ENCODE measurements at places on chromosomes 6 and 20.
A peak's percentile ranks its signal among the peaks of the same experiment; 100 is the strongest.

DNA sequence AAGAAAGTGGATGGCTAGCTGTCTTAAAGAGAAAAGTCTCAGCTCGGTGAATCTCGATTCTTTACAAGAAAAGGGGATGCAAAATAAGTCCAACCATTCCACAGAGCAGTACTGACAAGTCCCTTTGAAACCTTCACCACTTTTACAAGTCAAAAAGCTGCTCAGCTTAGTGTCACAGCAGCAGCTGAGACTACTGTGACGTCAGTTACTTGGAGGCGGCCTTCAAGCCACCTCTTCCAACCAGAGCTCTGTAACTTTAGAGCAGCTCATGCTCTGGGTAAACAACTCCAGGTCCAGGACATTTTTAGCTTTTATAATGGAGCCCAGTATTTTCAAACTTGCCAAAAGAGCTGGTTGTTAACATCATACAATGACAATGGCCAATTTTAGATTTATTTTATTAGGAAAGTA is at the start of gene KIAA0408:
KIAA0408 (minus strand) TSS at position 159 of the 411 bp plus-strand sequence. CDS start 5,408 bp downstream, outside the sequence.
- DNase-seq: peak; percentile 49

DNA sequence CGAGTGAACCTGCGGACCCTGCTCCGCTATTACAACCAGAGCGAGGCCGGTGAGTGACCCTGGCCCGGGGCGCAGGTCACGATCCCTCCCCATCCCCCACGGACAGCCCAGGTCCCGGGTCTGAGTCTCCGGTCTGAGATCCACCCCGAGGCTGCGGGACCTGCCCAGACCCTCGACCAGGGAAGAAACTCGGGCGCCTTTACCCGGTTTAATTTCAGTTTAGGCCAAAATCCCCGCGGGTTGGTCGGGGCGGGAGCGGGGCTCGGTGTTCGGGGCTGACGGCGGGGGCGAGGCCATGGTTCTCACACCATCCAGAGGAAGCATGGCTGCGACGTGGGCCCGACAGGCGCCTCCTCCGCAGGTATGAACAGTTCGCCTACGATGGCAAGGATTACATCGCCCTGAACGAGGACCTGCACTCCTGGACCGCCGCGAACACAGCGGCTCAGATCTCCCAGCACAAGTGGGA is 46.9 kb upstream of the TRIM26 start:
- DNase-seq: no peak

GRCh38 chr6:121112356-121112755 is 221.9 kb downstream of the TBC1D32 start:
- DNase-seq: no peak

GRCh38 chr20:63487781-63488241 is 11.1 kb downstream of the EEF1A2 start:
- no peak for DNase-seq

DNA sequence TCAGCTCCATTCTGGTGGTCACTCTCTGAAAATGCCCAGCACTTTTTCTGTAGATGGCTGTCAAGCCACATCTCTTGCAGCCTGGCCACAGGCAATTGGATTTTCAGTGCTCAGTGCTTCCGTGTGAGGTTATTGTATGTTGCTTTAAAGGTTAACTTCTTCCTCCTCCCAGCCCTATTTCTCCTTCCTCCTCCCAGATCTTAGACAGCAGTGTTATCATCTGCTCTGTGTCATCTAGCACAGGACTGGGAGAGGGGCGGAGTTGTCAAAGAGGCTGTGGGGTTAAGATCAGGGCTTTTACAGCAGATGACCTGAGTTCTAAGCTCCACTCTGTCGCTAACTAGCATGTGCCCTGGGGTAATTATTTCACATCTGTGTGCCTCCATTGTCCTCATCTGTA is 129.0 kb downstream of the PHACTR3 start:
- DNase-seq: no peak

- DNase-seq: no peak
These were observed 91.2 kb upstream of the TMEM181 start for GRCh38 chr6:158468666-158469065.

- DNase-seq: no peak
These were observed 246.5 kb upstream of the TBX18 start for GRCh38 chr6:85010865-85011264.

- no peak for DNase-seq
These were observed 3.0 kb downstream of the DDO start for GRCh38 chr6:110412360-110412759.

- DNase-seq: peak; percentile 73
These were observed 199.4 kb upstream of the ZNF184 start for GRCh38 chr6:27672113-27672799.

DNA sequence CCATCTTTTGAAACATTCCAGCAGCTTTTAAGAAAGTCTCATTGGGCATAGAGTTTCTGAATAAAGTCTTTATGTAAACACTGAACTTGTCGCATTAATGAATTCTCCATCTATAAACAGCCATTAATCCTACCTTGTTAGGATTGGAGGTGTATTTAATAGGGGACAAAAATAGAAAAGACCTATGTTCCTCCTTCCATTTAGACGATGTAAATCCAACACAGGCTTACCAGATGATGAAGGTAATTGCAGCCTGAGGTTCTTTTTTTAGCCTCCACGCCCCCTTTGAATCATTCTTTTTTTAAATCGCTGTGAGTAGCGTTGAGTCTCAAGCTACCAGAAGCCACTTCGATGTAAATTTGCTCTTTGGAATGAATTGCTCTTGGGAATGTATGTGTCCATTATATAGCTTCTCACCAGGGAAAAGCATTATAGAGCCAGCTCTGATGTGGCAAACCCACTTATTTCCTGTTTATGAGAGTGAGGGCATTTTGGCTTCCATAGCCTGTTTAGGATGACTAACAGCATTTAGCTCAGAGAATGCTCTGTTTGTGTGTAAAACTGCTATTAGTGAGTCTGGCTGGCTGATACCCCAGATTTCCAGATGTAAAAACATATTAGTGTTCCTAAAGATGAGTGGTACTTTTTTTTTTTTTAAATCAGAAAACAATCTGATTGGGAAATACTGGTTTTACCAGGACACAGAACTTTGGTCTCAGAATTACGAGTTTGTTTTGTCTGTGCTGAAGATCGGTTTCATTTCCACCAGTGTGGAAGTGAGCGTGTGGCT is 74.9 kb upstream of the CLDN20 start:
- no peak for DNase-seq

GRCh38 chr20:33744773-33745385 is 13.1 kb downstream of the ZNF341 start:
- no peak for DNase-seq

- no peak for DNase-seq
These were observed 52.1 kb upstream of the DSP start for GRCh38 chr6:7489376-7489775.

DNA sequence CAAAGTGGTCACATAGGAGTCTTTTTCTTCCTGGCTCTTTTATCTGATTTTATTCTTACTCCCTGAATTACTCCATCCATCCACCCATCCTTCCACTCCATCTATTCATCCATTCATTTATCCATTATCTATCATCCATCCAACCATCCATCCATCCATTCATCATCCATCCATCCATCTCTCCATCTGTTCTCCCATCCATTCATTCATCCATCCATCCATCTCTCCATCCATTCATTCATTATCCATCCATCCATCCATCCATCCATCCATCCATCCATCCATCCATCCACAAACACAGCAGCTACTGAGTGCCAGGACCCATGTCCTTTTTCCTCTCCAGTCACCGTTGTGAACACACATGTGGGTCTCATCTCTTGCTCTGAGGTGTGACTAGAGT is 78.5 kb upstream of the NNAT start:
- DNase-seq: no peak

- DNase-seq: no peak
These were observed 10.6 kb downstream of the RBM39 start for GRCh38 chr20:35731469-35731788.

GRCh38 chr20:46196990-46197389 is 78.9 kb downstream of the CD40 start:
- no peak for DNase-seq

GRCh38 chr6:129679758-129680157 is 30.2 kb downstream of the ARHGAP18 start:
- no peak for DNase-seq

- no peak for DNase-seq
These were observed 224.4 kb upstream of the FLRT3 start for GRCh38 chr20:14561741-14562221.

- DNase-seq: no peak
These were observed 98.2 kb downstream of the BCAS1 start for GRCh38 chr20:53972179-53972578.

DNA sequence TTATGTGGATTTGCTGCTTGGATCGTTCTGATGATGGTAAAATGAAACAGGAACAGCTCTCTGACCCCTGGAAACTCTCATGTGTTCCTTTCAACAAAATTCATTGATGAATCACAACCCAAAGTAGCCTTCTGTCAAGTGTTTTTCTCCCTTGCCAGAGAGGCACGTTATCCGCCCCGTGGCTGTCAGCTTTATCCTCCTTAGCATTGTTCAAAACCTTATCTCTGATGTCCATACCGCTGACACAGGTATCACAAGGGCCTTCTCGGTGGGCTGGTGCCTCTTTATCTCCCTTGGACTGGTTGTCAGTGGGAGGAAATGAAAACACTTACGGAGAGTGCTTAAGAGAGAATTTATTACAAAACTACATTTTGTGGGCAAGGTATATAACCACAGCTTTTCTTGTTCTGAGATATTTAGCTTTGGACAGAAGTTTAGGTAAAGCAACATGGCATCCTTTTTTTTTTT is 84.9 kb downstream of the TIAM2 start:
- DNase-seq: no peak

- no peak for DNase-seq
These were observed 44.0 kb upstream of the BTN3A2 start for GRCh38 chr6:26321005-26321404.

GRCh38 chr6:139701003-139701402 is 326.6 kb upstream of the CITED2 start:
- no peak for DNase-seq

DNA sequence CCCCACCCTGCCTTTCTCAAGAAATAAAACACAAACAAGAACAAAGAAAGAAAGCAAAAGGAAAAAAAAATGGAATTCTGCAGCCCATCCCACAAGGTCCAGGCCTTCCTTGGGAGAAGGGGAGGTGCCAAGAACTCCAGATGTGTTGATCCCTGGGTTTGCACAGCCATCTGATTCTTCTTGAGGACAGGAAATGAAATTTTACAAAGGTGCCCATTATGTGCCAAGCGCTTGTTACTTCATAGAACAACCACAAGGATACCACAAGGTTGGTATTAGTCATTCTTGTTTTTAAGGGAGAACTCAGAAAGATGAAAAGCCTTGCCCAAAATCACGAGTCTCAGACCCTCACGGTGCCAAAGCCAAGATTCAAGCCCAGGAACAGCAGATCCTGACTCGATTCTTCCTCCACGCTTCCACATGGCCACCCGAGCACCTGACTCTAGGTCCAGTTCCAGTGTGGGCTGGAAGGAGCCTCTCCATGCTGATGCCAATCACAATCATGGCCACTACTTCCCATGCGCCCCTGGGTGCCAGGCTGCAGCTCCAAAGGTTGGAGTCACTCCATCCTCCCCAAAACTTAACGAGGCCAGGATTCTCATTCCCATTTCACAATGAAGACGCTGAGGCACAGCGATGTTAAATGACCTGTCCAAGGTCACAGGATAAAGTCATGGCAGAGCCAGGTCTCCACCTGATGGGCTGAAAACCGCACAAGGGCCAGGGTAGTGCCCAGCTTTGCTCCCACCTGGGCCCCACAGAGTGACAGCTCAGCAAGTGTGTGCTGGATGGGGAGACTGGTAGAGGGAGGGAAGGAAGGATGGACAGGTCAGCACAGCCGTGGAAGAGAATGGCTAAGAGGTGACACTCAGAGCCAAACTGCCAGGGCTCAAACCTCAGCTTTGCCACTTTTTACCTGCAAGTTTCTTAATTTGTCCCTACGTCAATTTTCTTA is 66.7 kb upstream of the TOP1 start:
- DNase-seq: no peak

- peak; percentile 62 for DNase-seq
These were observed 246.7 kb downstream of the FOXC1 start for GRCh38 chr6:1856381-1856780.

DNA sequence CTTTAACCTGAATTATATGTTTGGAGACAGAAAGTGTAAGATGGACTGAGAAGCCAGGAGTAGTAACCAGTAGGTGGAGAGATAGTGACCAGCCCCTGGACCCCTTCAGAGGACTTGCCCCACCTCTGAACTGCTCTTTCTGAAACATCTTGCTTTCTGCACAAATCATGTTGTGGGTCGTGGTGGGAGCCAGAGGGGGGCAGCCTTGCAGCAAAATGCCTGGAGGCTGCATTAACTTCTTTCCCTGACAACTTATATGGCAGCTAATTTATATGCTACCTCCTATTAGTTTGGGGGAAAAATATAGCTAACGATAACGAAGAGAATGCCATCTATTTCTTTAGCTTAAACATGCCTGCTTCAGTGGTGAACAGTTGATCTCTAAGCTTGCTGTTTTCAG is 859.8 kb downstream of the MAFB start:
- DNase-seq: no peak

DNA sequence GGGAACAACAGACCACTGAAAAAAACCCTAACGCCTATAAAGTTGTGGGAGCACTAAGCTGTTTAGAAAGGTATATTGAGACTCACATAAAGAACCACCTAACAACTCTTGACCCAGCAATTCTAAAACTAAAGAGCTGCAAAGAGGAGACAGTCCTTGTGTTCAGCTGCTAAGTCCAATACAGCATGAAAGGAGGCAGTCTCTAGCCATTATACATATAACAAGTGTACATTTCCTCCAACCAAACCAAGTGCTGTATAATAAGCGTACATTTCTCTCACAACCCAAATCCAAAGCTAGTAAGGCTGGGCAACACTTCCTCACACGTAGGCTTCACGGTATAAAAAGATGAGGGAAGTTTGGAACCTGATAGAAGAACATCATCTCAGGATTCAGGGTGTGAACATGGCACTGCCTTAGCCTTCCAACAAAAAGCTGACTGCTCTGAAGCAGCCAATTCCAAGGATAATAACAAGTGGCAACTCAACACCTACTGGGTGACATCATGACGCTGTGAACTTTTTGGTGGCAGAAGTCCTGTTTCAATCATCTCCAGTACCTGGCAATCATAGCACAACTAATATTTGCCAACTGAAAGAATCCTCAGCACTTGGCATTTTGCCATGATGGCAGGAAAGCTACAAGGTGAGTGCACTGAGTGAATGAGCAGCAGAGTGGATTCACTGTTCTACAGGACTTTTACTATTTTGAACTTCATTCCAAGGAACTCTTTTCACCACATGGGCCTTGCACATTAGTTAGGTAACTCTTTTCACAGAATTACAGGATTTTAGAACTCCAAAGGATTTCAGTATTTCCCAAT is 16.6 kb downstream of the TBC1D20 start:
- no peak for DNase-seq

- DNase-seq: no peak
These were observed 425.4 kb upstream of the HTR1E start for GRCh38 chr6:86511962-86512361.

Data from NCI-H774 (cell line).